ENCODE measurements at places on chromosomes 2 and 18.

GRCh38 chr2:58293056-58293455 lies 51.9 kb upstream of the FANCL start:
- DNase-seq = no peak

GRCh38 chr2:175518206-175518605 lies 336.7 kb upstream of the ATP5MC3 start:
- DNase-seq = no peak

DNA sequence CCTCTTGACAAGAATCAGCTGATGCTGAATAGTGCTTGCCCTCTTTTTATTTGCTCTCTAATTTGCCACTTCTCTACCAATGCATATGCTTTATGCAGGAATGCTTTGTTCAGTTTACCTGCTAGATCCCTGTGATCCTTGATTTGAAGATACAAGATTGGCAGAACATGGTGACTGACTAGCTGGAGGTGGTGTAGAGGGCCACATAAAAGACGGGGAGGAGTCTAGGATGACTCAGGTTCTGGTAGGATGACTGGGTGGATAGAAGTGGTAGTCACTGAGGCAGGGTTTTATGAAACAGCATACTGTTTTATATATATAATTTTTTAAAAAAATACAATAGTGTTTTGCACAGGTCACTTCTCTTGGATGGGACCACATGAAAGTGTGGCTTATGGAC lies 6.3 kb upstream of the ADGRF3 start:
- no peak for DNase-seq

- DNase-seq = no peak
Observed at GRCh38 chr18:51391731-51392130, 194.2 kb upstream of the MEX3C start.

DNA sequence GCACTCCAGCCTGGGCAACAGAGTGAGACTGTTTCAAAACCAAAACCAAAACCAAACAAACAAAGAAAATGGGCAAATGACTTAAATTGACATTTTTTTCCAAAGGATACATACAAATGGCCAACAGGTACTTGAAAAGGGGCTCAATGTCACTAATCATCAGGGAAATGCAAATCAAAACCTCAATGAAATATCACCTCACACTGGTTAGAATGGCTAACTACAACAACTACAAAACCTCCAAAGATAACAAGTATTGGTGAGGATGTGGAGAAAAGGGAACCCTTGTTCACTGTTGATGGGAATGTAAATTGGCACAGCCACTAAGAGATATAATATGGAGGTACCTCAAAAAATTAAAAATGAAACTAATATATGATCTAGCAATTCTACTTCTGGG lies 213.2 kb upstream of the HS6ST1 start:
- DNase-seq = no peak

DNA sequence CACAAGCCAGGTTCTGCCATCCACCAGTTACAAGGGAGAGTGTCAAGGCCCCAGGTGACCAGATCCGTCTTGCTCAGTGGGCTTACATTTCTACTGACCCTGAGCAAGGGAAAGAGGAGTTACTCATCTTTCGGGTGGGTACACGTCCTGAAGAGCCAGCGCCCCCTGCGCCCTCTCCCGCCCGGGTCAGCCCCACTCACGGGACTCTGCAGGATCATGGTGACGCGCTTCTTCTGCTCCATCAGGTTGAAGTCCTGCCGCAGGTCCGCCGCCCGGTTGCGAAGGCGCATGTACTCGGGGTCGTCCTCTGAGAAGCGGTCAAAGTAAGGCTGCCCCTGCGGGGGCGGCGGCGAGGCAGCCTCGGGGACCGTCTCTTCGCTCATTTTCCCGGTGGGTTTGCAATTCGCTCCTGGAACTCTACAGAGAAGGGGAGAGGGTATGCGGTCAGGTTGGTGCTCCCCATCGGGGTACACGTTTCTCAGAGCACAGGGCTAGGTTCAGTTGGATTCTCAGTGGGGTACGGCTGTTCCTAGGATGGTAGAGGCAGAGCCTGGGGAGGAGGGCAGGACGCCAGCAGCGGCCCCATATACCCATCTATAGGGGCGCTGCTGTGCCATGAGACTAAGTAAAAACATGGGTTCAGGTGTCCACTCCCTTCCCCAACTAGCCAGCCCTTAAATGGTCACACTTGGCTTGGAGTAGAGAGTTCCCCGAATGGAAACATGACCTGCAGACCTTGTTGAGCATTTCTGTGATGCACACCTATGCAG lies 61.8 kb downstream of the ADD2 start:
- DNase-seq = no peak

DNA sequence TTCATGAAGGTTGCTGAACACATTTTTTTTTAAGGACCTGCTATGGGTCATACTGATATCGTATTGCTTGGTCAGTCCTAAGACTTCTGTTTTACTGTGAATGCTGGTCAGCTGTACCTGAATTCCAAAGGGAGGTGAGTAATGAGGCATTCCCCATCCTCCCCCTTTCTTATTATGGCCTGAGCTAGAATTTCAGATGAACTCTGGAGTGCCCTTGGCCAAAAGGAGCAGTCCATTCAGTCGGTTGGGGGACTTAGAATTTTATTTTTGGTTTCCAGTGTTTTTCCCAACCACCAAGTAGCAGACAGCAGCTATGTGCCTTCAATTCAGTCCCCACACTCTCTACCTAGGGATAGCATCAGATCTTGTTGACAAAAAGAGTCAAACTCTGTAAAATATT lies 26.9 kb upstream of the PDCL3 start:
- DNase-seq = no peak

DNA sequence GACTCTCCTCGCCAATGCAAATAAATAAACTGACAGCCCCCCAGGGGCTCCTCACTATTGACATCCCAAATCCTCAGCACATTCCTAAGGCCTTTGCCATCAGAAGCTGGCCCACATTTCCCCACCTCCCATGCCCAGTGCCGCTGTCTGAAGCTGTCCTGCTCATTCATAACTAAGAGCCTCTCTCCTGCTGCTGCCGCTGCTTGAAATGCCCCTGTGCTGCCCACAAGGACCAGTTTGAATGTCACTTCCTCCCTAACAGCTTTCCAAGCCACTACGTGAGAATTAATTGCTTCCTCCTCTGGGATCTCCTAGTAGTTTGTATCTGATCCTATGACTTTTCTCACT lies 151.6 kb upstream of the CAPN13 start:
- DNase-seq = no peak

- no peak for DNase-seq
Observed at GRCh38 chr2:68768461-68768860, 33.9 kb downstream of the ARHGAP25 start.

DNA sequence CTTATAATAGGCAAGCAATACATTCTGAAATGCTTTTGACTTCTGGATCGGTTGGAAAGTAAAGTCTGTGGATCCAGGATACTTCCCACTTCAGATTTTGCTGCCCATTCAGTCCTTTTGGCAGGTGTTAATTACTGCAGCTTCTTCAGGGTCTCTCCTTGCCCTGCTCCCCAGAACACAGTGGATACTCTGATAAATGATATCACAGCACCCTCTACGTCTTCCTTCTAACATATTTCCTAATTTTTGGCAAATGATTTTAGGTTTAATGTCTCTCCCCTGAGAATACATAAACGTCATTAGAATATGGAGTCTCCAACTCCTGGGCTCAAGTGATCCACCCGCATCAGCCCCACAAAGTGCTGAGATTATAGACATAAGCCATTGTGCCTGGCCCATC lies 249.8 kb downstream of the NYAP2 start:
- DNase-seq = no peak

DNA sequence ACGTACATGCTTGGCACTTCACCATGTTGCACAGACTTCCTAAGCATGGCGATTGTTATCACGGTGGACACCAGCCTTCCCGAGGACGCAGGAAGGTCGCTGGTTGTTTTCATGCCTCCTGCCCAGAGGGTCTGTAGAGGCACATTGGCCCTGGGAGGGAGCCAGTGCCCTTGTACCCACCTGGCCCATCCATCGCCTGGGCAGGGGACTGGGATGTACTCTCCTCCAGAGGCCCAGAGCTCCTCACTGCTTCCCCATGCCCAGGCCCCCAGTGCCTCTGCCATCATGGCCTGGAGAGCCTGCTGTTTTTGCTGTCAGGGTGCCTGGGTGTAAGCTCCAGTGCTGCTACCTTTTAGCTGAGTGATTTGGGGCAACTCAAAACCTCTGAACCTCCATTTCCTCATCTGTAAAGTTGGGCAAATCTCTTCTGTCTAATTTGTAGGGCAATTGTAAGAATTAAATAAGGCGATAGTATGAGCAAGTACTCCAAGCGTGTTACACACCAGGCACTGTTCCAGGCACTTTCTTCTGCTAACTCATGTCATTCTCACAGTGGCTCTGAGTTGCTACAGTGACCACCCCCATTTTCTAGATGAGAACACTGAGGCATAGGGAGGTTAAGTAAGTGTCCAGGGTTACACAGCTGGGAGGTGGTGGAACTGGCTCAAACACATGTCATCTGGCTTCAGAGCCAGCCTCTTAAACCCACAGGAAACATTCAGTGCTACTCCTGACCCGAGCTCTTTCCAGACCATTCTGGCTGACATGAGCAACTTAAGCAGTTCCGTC lies 45.3 kb downstream of the GREB1 start:
- DNase-seq = no peak

DNA sequence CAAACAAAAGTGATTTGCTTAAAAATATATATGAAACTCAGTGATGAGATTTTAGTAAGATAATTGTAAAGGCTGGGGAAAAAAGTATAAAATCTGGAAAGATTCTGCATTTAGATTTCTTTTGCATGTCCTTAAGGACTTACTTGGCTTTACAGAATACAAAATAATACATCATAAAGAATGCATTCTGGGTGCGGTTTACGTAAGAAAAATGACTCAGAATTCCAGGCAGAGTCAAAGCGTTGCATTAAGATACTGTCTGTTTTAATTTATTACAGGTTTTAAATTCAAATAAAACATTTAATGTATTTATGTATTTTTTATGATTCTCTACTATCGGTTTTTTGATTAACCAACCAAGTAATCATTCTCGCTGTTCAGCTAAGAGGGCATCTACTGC lies 178.0 kb downstream of the SH3BP4 start:
- no peak for DNase-seq

- DNase-seq = no peak
Observed at GRCh38 chr18:754656-755055, 42.2 kb upstream of the ENOSF1 start.

- no peak for DNase-seq
Observed at GRCh38 chr2:170189757-170190156, 11.8 kb downstream of the MYO3B start.

DNA sequence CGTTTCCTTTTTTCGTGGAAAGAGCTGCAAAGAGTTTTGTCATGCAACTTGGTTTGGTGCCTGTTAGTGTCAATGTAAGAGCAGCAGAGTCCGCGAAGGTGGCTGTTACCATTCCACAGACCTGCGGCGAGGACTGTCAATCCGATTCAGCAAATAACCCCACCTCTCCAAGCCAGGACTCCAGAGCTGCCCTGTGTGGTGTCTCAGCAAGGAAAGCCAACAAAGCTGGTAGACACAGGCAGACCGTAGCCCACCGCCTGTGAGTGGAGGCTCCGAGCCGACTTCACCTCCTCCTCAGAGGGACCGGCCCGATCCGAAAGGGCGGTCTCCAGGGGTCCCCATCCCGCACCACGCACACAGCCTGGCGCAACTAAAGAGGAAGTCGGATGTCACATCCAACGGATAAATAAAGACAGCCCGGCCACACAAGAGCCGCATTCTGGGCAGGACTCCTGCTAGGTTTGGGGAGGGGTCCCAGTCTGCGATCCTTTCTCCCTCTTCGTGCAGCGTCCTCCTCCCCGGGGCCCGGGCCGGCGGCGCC lies 819 bp downstream of the ANKRD44 start:
- peak; percentile 26 for DNase-seq

DNA sequence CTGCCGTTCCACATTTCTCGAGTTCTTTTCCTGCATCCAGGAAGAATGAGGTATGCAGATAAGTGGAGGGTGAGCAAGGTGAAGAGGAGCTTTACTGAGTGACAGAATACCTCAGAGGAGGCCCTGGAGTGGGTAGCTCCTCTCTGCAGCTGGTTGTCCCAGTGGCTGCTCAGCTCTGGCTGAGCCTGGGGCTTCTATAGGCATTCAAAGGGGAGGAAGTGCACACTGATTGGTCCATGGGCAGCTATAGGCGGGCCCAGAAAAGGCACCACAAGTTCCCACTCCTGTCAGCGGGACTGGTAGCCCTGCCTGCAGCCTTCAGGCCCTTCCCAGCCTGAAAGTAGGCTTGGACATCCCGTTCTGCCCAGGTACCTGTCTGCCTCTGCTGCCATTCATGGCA lies 94.7 kb downstream of the DOK6 start:
- DNase-seq = no peak

DNA sequence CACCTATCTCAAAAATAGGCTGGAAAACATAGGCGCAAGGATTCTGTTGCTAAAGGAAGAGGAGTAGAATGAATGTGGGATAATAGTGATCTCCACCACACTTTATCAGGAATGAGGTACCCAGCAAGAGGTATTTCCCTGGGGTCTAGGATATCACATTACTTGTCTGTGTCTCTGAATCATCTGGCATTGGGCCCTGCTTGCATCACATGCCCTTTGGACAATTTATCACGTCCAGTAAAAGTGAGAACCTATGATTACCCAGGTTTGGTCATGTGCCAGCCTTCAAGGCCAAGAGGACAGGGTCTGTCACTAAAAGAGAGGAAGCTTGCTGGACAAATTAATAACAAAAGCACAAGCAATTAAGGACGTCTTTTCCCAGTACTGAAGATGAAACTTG lies 11.4 kb upstream of the TRAPPC8 start:
- no peak for DNase-seq

DNA sequence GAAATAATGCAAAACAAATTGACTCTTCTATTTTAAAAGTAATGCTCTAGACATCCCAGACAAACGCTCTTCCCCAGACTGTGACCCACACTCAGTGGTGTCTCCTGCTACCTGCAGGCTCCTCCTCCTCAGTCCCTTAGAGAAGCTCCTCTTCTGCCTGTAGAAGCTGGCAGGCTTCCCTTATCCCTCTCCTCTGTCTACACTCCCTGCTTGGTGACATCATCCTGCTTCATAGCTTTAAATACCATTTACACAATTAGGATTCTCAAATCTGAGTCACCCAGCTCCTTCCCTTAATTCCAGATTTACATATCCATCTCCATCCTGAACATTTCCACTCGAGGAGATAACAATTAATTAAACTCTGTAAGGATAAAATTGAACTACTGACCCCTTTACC lies 167.9 kb downstream of the FBXO15 start:
- DNase-seq = no peak

DNA sequence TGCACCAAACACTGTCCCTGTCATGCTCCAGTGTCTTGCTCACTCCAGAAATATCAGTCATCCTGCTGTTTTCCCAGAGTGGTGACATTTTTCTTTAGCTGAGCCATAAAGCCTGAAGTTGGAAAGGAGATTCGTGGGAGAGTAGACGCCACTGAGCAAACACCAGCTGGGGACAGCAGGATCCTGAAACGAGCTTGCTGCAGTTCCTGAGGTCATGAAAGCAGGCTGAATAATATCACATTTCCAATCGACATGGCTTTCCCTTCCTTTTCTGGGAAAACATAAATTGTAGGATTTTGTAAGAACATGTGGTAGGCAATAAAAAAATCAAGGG lies 276.4 kb downstream of the CDCA7 start:
- no peak for DNase-seq

DNA sequence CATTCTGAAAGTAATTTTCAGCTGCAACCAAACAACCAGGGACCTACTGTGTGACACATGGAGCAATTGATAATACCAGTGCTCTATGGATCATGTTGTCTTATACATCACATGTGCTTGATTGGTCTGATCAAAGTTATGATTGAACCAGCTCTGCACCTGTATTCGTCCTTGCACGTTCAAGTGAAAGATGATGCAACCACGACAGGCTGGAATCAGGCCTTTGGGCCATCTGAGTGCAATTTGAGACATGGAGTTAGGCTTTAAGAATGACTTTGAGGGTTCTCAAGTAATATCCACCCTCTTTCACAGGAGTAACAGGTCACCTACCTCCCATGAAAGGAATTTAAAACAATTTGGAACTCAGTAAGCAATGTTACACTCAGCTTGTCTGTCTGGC lies 165.2 kb downstream of the SLC8A1 start:
- no peak for DNase-seq

Data from tibial artery (tissue), 4 donors.